ENCODE measurements at places on chromosomes 11 and 22. TPM values are rescaled to one million over a fixed set of nuclear protein-coding genes. Genes with fewer than 3 reads are reported as not detected.

- no peak for DNase-seq
- no peak overlapping the region for H3K4me3 ChIP-seq
- H3K36me3 ChIP-seq: no peaks in the 10 kb centered on the region
Measured at GRCh38 chr11:39651857-39652461, 1807.5 kb downstream of the LRRC4C start.

GRCh38 chr11:79269611-79270307 is 171.1 kb downstream of the TENM4 start:
- no peak for DNase-seq
- no peaks in the 10 kb centered on the region for H3K36me3 ChIP-seq
- no peak overlapping the region for H3K4me3 ChIP-seq
- H3K27ac ChIP-seq: no peak overlapping the region
- H3K27me3 ChIP-seq: no peaks in the 10 kb centered on the region

GRCh38 chr11:70400643-70401042 is 2.3 kb downstream of the CTTN start:
- H3K27ac ChIP-seq: no peak overlapping the region
- DNase-seq: no peak
- peaks cover 23% of the 10 kb centered on the region for H3K4me1 ChIP-seq

GRCh38 chr22:23526596-23527316 is 53.3 kb downstream of the IGLL1 start:
- no peaks in the 10 kb centered on the region for H3K4me1 ChIP-seq
- H3K36me3 ChIP-seq: no peaks in the 10 kb centered on the region
- no peaks in the 10 kb centered on the region for H3K27me3 ChIP-seq

HBE1 gene
- total RNA-seq: not detected

APOL1 gene
- 42.2 TPM for total RNA-seq

DGKZ gene
- total RNA-seq: 104 TPM

DNA sequence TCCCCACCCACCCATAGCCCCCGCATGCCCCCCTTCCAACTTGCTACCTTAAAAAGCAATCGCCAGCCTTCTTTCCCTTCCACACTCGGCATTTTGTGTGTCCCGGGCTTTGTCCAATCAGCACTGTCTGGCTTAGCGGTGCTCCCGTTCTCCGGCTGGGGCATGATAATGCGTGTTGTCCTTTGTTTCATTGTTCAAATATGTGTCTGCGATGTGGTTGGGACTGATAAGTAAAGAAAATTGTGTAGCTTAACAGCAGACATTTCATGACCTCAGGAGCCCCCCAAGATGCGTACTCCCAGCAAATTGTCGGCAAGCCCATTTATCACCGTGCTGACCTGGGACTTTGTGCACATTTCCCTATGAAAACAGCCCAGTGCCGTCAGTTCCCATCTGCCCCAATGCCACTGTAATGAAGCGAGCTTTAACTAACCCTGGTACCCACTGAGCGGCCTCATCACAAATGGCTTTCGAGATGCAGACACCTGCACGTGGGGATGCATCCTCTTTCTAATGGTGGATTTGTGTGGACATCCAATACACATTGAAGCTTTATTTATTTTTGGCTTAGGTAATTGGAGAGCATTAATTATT is 167.0 kb upstream of the E2F8 start:
- peaks cover 34% of the 10 kb centered on the region for H3K27me3 ChIP-seq
- H3K4me3 ChIP-seq: no peak overlapping the region
- no peak for DNase-seq
- no peaks in the 10 kb centered on the region for H3K4me1 ChIP-seq
- no peak overlapping the region for H3K27ac ChIP-seq

TTC9C gene
- total RNA-seq: 39.4 TPM

LRRC74B gene
- total RNA-seq: not detected

DNA sequence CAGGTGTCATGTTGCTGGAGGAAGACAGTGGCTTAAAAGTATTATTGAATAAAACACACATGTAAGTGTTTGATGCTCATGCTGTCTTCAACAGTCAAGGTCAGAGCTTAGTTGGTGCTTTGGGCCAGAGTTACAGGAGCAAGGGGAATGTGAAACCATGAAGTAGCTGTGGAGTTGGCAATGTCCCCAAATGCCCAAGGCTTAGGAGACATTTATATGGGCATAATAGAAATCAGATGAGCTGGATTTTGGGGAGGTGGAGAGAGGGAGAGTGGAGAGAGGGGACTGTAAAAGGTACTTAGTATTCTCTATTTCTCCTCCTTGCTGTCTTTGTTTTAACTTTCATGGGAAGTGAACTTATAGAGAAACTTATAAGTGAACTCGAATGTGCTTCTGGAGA is 407.8 kb downstream of the ETS1 start:
- H3K36me3 ChIP-seq: peaks cover 6% of the 10 kb centered on the region
- peak overlapping the region; percentile 3 for H3K27ac ChIP-seq

SH3BP1 gene
- total RNA-seq: 229 TPM

SCUBE1 gene
- 0.14 TPM for total RNA-seq

SLC25A18 gene
- total RNA-seq: not detected

GRCh38 chr11:96215110-96215782 is 127.7 kb downstream of the MAML2 start:
- H3K36me3 ChIP-seq: peaks cover 6% of the 10 kb centered on the region
- H3K27me3 ChIP-seq: no peaks in the 10 kb centered on the region
- peaks cover 56% of the 10 kb centered on the region for H3K4me1 ChIP-seq
- H3K4me3 ChIP-seq: peak overlapping the region; percentile 83

DNA sequence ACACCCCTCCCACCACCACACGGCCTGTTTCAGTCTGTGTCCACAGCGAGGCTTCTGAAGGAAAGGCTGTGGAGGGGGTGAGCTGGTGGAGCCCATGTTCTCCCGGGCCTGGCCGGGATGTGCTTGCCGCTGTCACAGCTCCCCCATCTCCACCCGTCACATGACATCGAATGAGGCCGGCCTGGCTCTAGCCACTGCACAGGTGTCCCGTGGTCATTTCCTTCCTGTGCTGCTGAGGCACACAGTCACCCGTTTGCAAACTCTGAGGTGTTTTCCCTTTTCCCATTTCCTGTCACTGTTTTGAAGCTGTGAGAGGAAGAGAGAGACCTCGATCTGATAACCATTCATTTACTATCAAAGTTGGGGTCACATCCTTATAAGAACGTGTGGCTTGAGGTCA is 55.7 kb upstream of the CLDN5 start:
- H3K4me1 ChIP-seq: peaks cover 32% of the 10 kb centered on the region
- H3K27ac ChIP-seq: peak overlapping the region; percentile 71
- DNase-seq: no peak
- no peaks in the 10 kb centered on the region for H3K27me3 ChIP-seq
- H3K36me3 ChIP-seq: no peaks in the 10 kb centered on the region

VPREB1 gene
- not detected for total RNA-seq

DNA sequence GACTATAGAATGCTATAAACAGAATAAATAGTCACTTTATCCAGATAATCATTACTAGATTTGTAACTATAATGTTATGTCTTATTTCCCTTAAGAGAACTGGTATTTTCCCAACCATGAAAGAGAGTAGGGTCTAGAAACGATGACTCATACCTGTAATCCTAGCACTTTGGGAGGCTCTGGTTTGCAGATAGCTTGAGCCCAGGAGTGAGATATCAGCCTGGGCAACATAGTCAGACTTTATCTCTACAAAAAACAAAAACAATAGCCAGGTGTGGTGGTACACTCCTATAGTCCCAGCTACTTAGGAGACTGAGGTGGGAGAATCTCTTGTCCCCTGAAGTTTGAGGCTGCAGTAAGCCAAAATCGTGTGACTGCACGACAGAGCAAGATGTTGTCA is 30.9 kb downstream of the OR52A5 start:
- H3K4me3 ChIP-seq: no peak overlapping the region
- no peaks in the 10 kb centered on the region for H3K36me3 ChIP-seq
- H3K4me1 ChIP-seq: no peaks in the 10 kb centered on the region
- DNase-seq: no peak
- H3K27me3 ChIP-seq: peaks cover 6% of the 10 kb centered on the region

ENDOD1 gene
- total RNA-seq: 8.4 TPM

OR51B4 gene
- total RNA-seq: not detected

GRCh38 chr11:95911369-95911759 is 12.5 kb downstream of the MTMR2 start:
- no peaks in the 10 kb centered on the region for H3K36me3 ChIP-seq
- H3K27ac ChIP-seq: no peak overlapping the region
- no peaks in the 10 kb centered on the region for H3K27me3 ChIP-seq
- no peak overlapping the region for H3K4me3 ChIP-seq

DNA sequence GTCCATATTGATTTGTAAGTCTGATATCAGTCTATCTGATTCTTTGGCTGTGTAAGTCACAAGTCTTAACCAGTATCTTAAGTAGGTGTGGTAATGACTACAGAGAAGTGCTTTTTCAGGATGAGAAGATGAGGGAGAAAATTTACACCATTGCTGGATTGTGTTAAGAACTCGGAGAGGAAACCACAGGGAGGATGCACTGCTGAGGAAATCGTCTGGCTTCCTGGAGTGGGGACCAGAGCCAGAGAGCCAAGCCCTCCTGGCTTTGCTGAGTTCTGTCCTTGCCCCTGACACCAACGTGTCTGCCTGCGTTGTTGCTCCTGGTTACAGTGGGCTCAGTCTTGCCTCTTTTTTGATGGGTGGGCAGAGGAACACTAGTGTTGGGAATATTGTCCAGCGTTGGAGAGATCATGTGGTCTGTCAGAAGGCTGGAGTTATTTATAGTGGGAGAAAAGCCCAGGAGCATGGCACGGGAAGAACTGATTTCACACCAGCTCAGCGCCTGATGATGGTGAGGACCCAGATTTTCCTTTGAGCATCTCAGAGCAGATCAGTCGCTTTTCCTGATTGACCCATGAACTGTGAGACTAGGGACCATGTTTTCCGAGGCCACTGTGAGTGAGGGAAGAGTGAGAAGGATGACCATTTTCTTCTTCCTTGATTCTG is 29.6 kb downstream of the MARK2 start:
- peak overlapping the region; percentile 87 for H3K27ac ChIP-seq
- peak overlapping the region; percentile 91 for H3K4me3 ChIP-seq
- DNase-seq: no peak
- H3K27me3 ChIP-seq: no peaks in the 10 kb centered on the region
- peaks cover 74% of the 10 kb centered on the region for H3K4me1 ChIP-seq
- H3K36me3 ChIP-seq: no peaks in the 10 kb centered on the region

DNA sequence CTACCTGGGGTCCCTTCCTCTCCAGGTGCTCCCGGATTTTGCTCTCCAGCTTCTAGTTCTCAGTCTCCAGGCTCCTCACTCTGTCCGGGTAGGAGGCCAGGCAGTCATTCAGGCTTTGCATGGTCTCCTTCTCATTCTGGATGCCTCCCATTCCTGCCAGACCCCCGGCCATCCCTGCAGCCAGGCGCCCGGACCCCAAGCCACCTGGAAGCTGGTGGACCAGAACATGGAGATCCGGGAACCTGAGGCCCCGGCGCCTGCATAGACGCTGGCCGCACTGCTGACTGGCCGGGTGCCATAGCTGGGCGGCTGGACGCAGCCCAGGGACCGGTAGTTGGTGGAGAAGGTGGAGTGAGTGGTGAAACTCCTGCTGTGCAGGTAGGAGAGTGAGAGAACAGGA is 8.0 kb upstream of the OR52L1 start:
- H3K36me3 ChIP-seq: no peaks in the 10 kb centered on the region
- no peak overlapping the region for H3K4me3 ChIP-seq
- H3K4me1 ChIP-seq: no peaks in the 10 kb centered on the region
- H3K27me3 ChIP-seq: peaks cover 9% of the 10 kb centered on the region
- no peak for DNase-seq
- H3K27ac ChIP-seq: no peak overlapping the region

DNA sequence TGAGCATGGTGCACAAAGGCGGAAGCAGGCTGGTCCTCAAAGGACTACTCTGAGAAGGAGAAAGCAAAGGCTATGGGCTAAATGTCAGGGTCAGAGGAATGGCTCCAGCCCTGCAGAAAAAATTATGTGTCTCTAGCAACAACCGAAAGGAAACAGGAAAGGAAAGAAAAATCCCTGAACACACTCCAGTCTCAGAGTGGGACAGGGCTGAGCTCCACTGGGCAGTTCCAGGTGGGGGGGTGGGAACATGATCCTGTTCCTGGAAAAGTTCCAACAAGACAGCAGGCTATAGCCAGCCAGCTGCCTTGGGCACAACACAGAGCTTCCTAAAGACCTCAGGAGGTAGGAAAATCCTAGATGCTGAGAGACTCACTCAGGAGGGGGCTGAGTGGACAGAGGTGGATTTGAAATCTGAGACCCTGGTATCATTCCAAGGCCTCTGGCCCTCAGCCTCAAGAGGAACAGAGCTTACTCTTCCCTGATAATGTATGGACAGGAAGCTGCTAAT is 1088.2 kb downstream of the TBC1D22A start:
- H3K36me3 ChIP-seq: no peaks in the 10 kb centered on the region
- no peak overlapping the region for H3K27ac ChIP-seq
- no peaks in the 10 kb centered on the region for H3K4me1 ChIP-seq
- no peak for DNase-seq
- H3K4me3 ChIP-seq: no peak overlapping the region

LINC01488 gene
- total RNA-seq: not detected
